ENCODE measurements at places on chromosomes 7 and 10.

- peaks cover 13% of the 10 kb centered on the region for H3K4me1 ChIP-seq
- no peak overlapping the region for H3K4me3 ChIP-seq
- H3K27ac ChIP-seq, result no peak overlapping the region
- DNase-seq, result no peak
Observed at GRCh38 chr10:119403921-119404320, 138.6 kb downstream of the RGS10 start.

GRCh38 chr7:102407910-102408309 is 11.7 kb downstream of the PRKRIP1 start:
- no peak overlapping the region for H3K4me3 ChIP-seq
- no peak overlapping the region for H3K27ac ChIP-seq
- DNase-seq, result no peak
- H3K36me3 ChIP-seq, result peaks cover 86% of the 10 kb centered on the region
- H3K4me1 ChIP-seq, result no peaks in the 10 kb centered on the region

- DNase-seq, result no peak
- H3K36me3 ChIP-seq, result no peaks in the 10 kb centered on the region
- no peak overlapping the region for H3K27ac ChIP-seq
Observed at GRCh38 chr7:57385668-57386067, 64.3 kb upstream of the ZNF716 start.

- peaks cover 55% of the 10 kb centered on the region for H3K36me3 ChIP-seq
- no peak overlapping the region for H3K27ac ChIP-seq
- H3K4me3 ChIP-seq, result no peak overlapping the region
- H3K4me1 ChIP-seq, result no peaks in the 10 kb centered on the region
- no peak for DNase-seq
Observed at GRCh38 chr10:11276449-11276990, 258.8 kb downstream of the CELF2 start.

DNA sequence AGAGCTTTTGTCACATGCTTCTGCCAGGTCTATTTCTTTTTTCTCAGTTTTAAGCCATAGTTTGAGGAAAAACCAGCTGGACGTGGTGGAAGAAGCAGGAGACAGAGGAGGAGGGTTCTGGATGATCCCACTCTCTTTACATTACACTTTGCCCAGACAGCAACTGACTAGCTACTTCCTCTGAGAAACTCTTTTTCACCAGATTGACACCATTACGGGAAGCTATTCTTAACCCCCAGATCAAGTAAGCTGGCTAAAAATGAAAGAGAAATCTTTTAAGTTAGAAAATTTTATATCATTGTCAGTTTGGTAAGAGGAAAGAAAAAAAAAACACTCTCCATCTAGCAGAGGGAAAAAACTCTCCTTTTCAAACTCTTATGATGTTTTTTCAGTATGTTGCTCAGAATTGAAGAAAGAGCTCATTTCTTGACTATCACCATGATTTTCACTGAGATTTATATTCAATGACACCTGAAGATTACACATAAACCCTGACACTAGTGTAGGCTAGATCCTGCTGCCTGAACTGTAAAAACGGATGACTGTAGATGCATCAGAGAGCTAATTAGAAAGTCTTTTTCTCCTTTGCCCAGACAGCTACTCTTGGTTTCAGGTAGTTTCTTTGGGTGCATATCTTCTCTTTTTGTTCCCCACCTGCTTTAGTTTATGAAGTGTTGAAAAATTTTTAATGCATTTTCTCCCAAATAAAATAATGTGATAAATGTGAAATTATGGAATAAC is 203.1 kb downstream of the TFEC start:
- H3K4me3 ChIP-seq, result no peak overlapping the region
- no peaks in the 10 kb centered on the region for H3K27me3 ChIP-seq
- DNase-seq, result no peak
- no peaks in the 10 kb centered on the region for H3K4me1 ChIP-seq
- no peaks in the 10 kb centered on the region for H3K36me3 ChIP-seq
- no peak overlapping the region for H3K27ac ChIP-seq

GRCh38 chr7:112616295-112616694 is 135.5 kb downstream of the LSMEM1 start:
- H3K27me3 ChIP-seq, result no peaks in the 10 kb centered on the region
- no peaks in the 10 kb centered on the region for H3K4me1 ChIP-seq
- no peak for DNase-seq
- no peaks in the 10 kb centered on the region for H3K36me3 ChIP-seq
- no peak overlapping the region for H3K4me3 ChIP-seq
- H3K27ac ChIP-seq, result no peak overlapping the region

DNA sequence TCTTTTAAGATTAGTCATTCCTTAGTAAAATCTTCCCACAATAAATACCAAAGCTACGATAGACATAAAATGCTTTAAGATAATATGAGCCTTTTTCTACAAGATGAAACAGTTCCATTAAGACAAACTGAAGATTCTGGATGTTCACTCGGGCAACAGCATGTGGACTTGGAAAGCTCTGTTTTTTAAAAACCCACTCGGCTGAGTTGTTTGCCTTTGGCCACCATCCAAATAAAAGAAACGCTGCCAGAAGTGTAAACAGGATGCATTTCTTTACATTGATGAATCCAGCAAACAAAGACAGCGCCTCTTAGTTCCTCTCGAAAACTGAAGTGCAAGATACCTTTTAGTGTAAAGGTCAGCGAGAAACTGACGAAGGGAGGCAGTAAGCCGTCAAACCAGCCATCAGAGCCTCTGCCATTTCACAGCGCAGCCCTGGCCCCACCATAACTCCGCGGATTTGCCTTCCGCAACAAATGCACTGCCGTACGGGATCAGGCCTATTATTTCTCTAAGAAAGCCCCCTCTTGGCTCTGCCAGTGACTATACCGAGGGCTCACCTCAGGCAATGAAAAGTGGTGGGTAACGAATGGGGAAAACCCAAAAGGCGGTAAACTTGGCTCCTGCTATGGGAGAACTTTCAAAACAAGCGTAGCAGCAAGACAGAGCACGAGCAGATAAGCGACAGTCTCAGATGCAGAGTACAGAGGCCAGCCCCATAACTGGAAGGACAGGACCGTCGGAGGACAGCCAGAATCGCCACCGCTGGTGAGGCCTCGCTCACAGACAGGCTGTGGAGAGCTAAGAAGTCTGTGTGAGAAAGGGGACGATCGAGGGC is 41.4 kb downstream of the GNA12 start:
- H3K4me1 ChIP-seq, result peaks cover 28% of the 10 kb centered on the region
- DNase-seq, result no peak
- H3K27ac ChIP-seq, result peak overlapping the region; percentile 3
- peak overlapping the region; percentile 21 for H3K4me3 ChIP-seq

- H3K4me3 ChIP-seq, result no peak overlapping the region
- H3K36me3 ChIP-seq, result no peaks in the 10 kb centered on the region
- no peaks in the 10 kb centered on the region for H3K4me1 ChIP-seq
- H3K27me3 ChIP-seq, result no peaks in the 10 kb centered on the region
- DNase-seq, result no peak
Observed at GRCh38 chr7:32043688-32044087, 26.5 kb downstream of the PDE1C start.

- no peak for DNase-seq
- H3K36me3 ChIP-seq, result no peaks in the 10 kb centered on the region
- H3K27me3 ChIP-seq, result no peaks in the 10 kb centered on the region
- peak overlapping the region; percentile 46 for H3K27ac ChIP-seq
- peaks cover 6% of the 10 kb centered on the region for H3K4me1 ChIP-seq
Observed at GRCh38 chr10:48901319-48901718, 38.3 kb downstream of the LRRC18 start.

DNA sequence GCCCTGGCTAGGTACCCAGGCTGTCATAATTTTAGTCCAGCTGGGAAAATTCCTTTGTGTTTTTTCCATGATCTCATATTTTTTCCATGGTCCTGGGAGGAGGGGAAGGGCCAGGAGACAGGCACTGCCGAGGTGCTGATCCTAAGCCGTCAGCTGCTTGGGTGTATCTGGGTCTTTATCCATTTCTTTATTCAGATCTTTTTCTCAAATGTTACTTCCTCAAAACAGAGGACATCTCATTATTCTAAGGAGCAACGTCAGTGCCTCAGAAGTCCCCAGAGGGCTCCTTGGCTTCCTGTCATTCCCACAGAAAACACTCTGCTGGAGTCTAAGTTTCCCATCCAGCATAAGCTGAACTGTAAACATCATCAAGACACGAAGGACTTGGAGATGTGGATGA is 2.8 kb upstream of the OR6V1 start:
- no peak overlapping the region for H3K27ac ChIP-seq
- no peaks in the 10 kb centered on the region for H3K4me1 ChIP-seq
- no peak overlapping the region for H3K4me3 ChIP-seq

DNA sequence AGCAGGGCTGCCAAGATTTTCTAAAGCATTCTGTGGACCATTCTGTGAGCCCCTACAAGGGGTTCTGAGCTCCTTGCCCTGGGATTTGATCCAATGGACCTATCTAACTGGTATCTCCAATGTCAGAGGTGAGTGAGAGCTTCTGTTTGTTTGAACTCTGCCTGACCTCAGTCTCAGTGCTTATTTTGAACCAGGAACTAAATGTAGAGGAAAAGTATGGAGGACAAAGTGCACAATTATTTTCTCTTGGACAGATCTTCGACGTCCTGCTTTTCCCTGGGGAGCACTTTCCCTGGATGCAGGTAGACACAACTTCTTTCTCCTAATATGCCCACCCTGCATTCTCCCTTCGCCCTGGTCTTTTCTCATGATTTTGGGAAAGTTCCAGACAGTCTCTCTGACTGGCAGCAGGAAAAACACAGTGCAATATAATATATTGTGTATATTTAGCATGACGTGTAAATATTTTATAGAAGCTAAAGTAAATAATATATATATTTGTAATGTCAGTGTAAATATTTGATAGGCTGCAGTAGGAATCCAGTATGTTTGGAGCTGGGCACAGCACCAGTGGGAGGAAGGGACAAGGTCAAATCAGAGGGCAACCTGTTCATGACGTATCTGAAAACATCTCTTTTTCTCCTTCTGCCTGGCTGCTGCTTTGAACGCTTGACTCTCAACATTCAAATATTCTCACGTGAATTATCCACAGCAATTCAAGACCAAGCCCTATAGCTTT is 184.0 kb upstream of the LYZL1 start:
- no peaks in the 10 kb centered on the region for H3K36me3 ChIP-seq
- no peaks in the 10 kb centered on the region for H3K4me1 ChIP-seq
- no peak overlapping the region for H3K4me3 ChIP-seq
- H3K27me3 ChIP-seq, result no peaks in the 10 kb centered on the region

- H3K4me1 ChIP-seq, result no peaks in the 10 kb centered on the region
- DNase-seq, result no peak
- H3K36me3 ChIP-seq, result no peaks in the 10 kb centered on the region
- no peaks in the 10 kb centered on the region for H3K27me3 ChIP-seq
- no peak overlapping the region for H3K4me3 ChIP-seq
Observed at GRCh38 chr10:24929056-24929544, 23.3 kb downstream of the PRTFDC1 start.

GRCh38 chr7:157523766-157524421 is 187.1 kb downstream of the DNAJB6 start:
- no peak for DNase-seq
- peaks cover 27% of the 10 kb centered on the region for H3K27me3 ChIP-seq
- H3K4me3 ChIP-seq, result no peak overlapping the region

DNA sequence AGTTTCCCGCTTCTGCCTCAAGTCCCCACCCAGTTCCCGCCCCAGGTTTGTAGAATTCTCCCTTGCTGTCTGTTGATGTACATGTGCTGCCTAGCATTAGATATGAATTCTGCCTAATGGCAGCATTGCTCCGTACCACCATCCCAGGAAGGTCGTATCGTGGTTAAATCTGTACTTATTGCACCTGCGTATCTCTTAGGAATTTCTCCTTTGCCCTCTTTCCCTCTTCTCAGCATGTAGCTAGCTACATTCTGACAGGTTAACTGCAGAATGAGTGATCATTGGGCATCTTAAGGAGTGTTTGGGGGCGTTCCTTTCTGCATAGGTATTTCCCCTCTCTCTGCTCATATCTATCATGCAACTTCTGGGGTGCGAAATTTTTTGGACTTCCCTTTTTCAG is 293.1 kb downstream of the GPR158 start:
- H3K4me1 ChIP-seq, result no peaks in the 10 kb centered on the region
- no peak for DNase-seq
- no peak overlapping the region for H3K27ac ChIP-seq
- no peak overlapping the region for H3K4me3 ChIP-seq

DNA sequence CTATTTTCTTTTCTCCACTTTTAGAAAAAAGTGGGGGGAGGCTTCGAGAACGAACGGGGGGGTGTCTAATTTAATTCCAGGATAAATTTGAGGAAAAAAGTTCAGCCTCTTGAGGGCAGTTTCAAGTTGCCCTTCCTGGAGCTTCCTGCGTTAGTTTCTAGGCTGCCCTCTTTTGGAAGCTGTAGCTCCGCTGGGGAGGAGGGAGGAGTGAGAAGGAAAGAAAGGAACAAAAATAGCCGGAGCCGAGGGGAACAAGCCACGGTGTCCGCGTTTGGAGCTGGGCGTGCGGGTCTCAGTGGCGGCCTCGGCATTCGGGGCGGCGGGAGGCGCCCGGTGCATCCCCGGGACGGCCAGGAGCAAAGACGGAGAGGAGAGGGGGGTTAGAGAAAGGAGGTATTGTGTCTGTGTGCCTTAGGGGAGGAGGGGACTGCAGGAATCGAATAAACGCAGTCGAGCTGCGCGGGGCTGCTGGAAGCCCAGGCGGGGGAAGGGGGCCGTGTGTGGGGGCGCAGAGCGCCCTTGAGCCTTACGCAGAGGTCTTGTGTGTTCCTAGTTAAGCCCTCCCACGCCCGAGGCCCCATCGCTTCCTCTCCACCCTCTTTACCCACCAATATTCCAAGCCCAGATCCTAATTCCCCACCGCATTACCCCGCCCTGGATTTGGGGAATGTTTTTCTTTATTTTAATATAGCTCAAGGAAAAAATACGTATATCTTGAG is 2.0 kb upstream of the TNRC18 start:
- peak overlapping the region; percentile 82 for H3K4me3 ChIP-seq
- no peaks in the 10 kb centered on the region for H3K27me3 ChIP-seq
- no peak for DNase-seq
- peaks cover 26% of the 10 kb centered on the region for H3K4me1 ChIP-seq

DNA sequence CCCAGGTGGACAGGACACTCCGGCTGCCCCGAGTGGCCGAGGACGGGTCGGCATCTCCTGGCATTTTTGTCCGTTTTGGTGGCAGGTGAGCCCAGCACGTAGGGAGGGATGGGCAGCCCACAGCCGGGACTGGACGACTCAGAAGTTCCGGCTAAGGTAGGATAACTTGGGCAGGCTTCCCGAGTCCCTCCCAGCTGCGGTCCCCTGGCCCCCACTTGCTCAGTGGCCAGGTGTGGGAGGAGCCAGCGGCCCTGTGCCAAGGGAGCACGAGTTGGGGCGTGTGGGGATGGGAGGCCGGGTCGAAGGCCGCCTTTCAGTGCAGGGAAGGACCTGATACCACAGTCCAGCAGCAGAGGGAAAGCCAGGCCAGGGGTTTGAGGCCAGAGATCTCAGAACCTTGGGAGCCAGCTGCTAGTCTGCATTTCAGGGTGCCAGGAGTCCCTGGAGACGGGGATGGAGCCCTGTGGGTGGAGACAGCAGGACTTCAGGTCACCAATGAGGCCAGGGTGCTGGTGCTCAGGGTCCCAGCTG is 58.5 kb downstream of the PWWP2B start:
- peaks cover 11% of the 10 kb centered on the region for H3K27me3 ChIP-seq
- no peak overlapping the region for H3K4me3 ChIP-seq
- no peak for DNase-seq
- no peak overlapping the region for H3K27ac ChIP-seq
- no peaks in the 10 kb centered on the region for H3K36me3 ChIP-seq

GRCh38 chr10:31921031-31921430 is 7.6 kb downstream of the ARHGAP12 start:
- H3K4me1 ChIP-seq, result peaks cover 6% of the 10 kb centered on the region
- no peaks in the 10 kb centered on the region for H3K36me3 ChIP-seq
- H3K4me3 ChIP-seq, result no peak overlapping the region

- H3K4me1 ChIP-seq, result peaks cover 40% of the 10 kb centered on the region
- no peak for DNase-seq
- no peaks in the 10 kb centered on the region for H3K27me3 ChIP-seq
- no peak overlapping the region for H3K4me3 ChIP-seq
Observed at GRCh38 chr10:31623947-31624346, 304.7 kb downstream of the ARHGAP12 start.

Measured in suprapubic skin (tissue), 4 donors.